ENCODE measurements at places on chromosomes 3 and 15. TPM values are rescaled to one million over a fixed set of nuclear protein-coding genes. Genes with fewer than 3 reads are reported as not detected.

- no peak for DNase-seq
These were observed 50.9 kb upstream of the OSTN start for GRCh38 chr3:191148131-191148530.

GRCh38 chr3:28799084-28799483, 450.5 kb upstream of the AZI2 start:
- no peak for DNase-seq

Gene SMAD6
- 0.08 TPM for total RNA-seq

DNA sequence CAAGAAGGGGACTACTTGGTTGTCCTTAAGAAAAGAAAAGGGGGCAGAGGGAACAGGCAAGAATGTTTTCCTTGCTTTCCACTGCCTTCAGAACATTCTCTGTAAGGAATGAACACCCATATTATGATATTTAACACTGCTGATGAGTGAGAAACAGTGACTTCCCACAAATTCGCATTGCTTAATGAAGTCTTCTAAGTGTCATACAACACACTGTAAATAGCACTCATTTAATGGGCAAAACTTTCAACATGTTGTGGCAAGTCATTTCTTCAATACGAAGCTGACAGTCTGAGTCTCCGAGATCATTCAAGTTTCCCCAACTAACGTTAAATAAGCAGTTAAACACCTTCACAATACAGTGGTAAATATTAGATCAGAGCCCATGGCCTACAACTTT, 464.4 kb downstream of the SHQ1 start:
- DNase-seq = no peak

DNA sequence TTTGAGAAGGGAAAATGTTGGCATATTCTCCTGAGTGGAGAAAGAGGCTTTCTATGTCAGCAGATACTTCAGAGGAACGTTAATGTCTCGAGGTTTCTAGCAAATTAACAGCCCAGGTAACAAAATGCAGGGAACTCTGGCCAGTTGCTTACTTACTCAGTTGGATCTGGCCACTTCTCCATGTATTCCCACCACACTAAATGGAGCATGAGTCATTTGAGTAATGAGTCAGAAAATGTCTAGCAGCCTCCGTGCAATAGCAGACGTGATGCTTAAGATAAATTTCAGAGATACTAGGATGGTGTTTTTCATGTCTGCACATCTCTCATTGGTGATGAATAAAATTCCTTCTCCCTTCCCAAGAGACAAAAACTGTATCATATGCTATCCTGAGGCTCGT, 671.5 kb downstream of the FHIT start:
- no peak for DNase-seq

Gene DPPA4
- 1.1 TPM for total RNA-seq

Gene PEX11A
- total RNA-seq = 1.0 TPM

- no peak for DNase-seq
These were observed 71.7 kb downstream of the TMCO5A start for GRCh38 chr15:38005953-38006808.

Gene CNTN4
- not detected for total RNA-seq

GRCh38 chr3:148459931-148460513, 237.7 kb upstream of the AGTR1 start:
- DNase-seq = no peak

Gene GCSAM
- 2.0 TPM for total RNA-seq

GRCh38 chr3:14899993-14900618, 47.3 kb upstream of the NR2C2 start:
- DNase-seq = no peak

DNA sequence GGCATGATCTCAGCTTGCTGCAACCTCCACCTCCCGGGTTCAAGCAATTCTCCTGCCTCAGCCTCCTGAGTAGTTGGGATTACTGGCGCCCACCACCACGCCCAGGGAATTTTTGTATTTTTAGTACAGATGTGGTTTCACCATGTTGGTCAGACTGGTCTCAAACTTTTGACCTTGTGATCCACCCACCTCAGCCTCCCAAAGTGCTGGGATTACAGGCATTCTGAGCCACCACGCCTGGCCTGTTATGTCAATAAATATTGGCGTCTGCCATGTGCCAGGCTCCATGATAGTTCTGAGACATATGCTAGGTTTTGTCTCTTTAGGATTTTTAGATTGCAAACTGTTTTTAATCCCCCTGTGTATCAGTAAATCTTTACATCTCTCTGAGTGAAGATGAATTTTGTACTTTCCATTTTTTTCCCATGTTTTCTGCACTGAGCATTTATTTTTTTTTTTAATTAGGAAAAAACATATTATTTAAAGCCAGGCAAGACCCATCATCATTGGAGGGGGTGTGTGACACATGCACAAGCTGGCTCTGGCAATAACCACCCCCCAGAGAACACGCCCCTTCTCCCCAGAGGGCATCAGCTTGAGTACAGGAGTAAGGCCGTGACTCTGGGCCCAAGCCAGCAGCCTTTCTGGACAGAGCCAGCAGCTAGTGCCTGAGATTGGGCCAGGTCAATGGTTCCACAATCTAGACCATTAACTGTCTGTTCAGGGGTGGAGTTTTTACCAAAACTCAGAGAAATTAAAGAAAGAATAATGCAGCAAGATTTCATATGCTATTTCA, 51.0 kb upstream of the ATP1B3 start:
- DNase-seq = no peak

- DNase-seq = no peak
These were observed 14.4 kb upstream of the C3orf80 start for GRCh38 chr3:160210799-160211221.

Gene C3orf49
- not detected for total RNA-seq

- DNase-seq = no peak
These were observed 97.6 kb downstream of the SNRPN start for GRCh38 chr15:25052191-25052999.

Gene TTC23
- total RNA-seq = 1.6 TPM

GRCh38 chr3:33941804-33942203, 143.4 kb downstream of the PDCD6IP start:
- no peak for DNase-seq

Gene ARGFX
- total RNA-seq = not detected

GRCh38 chr15:69603369-69604071, 150.9 kb downstream of the RPLP1 start:
- DNase-seq = no peak

DNA sequence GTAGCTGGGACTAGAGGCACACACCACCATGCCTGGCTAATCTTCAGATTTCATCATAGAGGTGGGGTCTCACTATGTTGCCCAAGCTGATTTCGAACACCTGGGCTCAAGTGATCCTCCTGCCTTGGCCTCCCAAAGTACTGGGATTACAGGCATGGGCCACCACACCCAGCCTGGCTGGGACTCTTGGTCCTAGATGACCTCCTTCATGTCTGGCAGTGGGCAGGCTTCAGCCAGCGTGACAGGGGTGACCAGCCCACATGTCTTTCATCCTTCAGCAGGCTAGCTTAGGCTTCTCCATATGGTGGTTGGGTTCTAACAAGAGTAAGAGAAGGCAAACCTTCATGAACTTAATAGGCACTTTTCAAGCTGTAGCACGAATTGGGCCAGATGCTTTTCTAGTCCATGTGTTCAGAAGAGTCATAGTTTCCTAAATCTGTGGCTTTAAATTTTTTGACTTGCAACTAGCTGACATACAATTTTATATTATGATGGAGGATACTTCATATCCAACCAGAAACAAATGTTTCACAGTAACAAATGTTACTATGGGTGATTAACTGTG, 7.6 kb downstream of the GPD1L start:
- no peak for DNase-seq

All from activated T-cell treated with anti-CD3 and anti-CD28 coated beads, Interleukin-2, amount 50 U/mL, for 4 hours (primary cell).